GM12891 (cell line): ENCODE measurements at places on chromosomes 3 and 15.
A peak's percentile ranks its signal among the peaks of the same experiment; 100 is the strongest.

GRCh38 chr3:38579551-38580449, 69.7 kb downstream of the SCN5A start:
- peak; percentile 44 for DNase-seq

DNA sequence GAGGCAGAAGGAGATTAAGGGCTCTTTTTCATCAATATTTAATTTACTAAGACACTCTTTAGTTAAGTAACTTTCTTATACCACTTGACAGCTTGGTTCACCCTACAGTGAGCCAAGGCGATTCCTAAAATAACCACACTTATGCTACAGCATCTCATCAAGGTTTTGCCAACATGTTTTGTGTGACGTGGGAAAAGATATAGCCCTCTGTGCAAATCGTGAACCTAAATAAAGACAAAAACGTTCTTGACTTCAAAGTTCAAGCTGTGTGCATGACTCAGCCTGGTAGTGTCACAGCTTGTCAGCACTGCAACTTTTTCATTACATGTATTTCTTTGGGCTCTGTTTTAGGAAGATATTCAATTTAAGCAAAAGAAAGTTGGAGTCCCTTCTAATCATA, 297.0 kb upstream of the EPHA3 start:
- no peak for DNase-seq

- DNase-seq: no peak
These were observed 4.1 kb upstream of the COX17 start for GRCh38 chr3:119681279-119681678.

GRCh38 chr3:133037436-133037835, 755 bp upstream of the TMEM108 start:
- no peak for DNase-seq

DNA sequence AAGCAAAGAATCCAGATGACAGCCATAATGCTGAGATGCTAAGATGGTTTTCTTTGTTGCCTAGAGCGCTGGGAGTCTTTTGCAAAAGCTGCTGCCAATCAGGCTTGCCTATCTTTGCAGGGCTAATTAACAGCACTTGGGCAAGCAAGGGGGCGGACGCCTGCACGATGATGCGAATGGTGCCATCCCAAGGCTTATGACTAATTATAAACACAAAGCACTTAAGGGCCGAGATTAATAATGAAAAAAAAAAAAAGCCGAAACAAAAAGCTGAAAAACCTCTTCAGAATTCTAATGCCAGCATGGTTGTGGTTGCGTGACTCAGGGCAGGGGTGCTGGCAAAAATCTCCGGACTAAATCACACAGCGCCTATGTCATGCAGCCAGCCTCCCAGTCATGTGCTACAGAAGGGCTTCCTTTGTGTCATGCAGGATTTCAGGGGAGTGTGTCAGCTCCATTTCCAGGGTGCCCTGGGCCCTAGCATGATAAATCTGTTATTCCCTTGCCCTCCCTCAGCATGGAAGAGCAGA, 185.0 kb upstream of the ANKRD28 start:
- no peak for DNase-seq

DNA sequence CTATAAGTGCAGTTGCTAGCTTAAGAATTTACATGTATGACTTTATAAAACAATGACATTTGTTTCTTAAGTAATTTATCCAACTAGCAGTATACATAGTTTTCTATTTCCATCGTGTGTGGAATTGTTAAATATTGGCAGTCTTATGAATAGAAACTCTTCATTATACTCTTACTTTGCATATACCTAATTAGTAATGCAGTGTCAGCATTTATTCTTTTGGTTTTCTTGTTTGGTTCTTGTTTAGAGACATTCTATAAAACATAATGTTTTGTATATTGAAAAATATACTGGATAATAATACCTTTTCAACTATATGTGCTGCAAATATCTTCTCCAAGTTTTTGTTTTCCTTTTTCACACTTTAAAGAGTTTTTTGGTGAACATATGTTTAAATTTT, 760.2 kb downstream of the VGLL3 start:
- no peak for DNase-seq

DNA sequence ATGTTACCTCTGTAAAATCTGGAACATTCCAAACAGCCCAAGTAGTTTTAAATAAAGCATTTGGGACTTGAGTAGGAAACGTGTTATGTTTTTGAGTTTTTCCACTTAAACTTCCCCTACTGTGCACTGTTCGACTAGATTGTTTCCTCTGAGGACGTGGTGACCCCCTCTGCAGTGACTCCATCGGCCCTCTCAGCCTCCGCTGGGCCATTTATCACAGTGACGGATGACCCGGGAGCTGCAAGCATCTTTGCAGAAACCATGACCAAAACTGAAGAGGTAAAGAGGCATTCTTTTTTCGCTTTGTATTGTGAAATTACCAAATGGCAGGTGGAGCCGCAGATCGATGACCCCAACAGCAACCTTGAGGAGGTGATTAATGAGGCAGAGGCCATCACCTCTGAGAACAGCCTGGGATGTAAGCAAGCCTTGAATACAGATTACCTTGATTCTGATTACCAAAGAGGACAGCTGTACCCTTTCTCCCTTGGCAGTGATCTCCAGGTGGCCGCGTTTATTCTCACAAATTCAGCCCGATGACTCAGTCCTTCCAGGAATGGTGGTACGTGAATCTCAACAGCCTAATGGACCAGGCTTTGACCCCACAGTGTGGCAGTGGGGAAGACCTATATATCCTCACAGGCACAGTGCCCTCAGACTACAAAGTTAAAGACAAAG, 79.1 kb upstream of the FAN1 start:
- DNase-seq: no peak

DNA sequence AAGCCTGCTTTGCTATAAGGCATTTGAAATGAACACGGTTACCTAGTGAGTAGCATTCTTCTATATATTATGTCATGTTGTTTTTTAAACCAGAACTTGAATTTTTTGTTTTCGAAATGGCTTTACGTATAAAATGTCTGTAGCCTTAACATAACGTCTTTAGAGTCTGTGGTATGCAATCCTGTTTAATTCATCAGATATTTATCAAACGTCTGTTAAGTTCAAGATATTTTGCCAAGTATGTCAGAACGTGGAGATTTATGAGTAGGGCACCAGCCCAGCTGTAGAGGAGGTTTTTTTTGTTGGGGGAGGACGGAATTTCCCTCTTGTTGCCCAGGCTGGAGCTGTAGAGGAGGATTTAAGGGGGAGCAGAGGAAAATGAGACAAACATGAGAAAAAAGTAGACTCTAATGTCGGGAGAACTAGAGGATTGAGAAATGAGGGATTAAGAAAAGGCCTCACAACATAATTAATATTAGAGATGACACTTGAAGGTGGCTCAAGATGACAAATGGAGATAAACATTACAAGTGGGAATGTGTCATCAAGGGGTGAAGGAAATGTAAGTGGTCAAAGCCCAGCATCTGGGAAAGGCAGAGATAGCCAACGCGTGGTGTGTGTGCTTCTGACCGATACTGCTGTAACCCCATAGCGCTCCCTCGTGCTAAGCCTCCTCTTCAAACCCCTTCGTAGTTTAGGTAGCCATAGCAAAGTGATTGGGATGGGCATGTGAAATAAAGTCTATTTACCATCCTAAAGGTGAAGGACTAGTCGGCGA, 154.0 kb upstream of the GOLGA6L4 start:
- DNase-seq: no peak

- no peak for DNase-seq
These were observed 537.3 kb downstream of the MFSD1 start for GRCh38 chr3:159339131-159339530.

- DNase-seq: no peak
These were observed 1038.7 kb downstream of the IGSF11 start for GRCh38 chr3:117995842-117996437.

- DNase-seq: no peak
These were observed 113.7 kb upstream of the AADACL2 start for GRCh38 chr3:151620071-151620470.

GRCh38 chr15:46808834-46809233, 908.5 kb upstream of the SEMA6D start:
- no peak for DNase-seq

- DNase-seq: no peak
These were observed 183.6 kb downstream of the MCTP2 start for GRCh38 chr15:94414916-94415315.

- no peak for DNase-seq
These were observed 53.4 kb downstream of the LDHAL6B start for GRCh38 chr15:59260090-59260489.

DNA sequence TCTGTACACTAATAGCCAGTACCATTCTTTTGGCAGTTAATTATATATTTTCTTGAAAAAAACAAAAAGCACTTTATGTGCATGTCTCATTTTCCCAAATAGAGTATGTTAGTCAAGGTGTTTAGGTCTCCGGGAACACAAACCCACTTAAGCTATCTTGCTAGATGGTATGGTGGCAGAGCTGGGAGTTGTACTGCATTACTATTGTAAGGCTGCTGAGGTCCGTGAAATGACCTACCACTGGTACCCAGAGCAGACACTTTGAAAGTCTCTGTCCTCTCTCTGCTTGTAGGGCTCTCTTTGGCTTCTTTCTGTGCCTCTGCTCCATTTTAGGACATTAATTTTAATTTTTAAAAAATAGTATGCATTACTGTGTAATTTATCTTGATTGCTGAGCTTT, 8.8 kb downstream of the TMOD3 start:
- DNase-seq: no peak

GRCh38 chr3:123348471-123349200, 100.3 kb downstream of the ADCY5 start:
- DNase-seq: no peak

DNA sequence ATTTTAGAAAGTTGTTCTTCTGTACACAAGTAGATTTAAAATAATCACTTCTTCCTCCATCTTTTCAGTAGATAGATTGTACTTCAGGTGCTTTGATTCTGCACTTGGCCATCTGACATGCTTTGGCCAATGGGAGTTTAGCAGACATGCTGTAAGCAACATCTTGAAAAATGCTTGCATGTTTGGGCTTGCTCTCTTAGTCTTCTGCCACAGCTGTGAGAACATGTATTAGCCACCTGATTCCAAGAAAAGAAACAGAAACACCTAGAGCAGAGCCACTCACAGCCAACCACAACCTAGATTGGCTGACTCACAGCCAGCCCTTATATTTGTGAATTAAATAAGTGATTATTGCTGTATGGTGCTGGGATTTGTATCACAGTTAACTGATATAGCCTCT, 70.2 kb upstream of the GADL1 start:
- DNase-seq: no peak

GRCh38 chr3:69409011-69409410, 23.1 kb upstream of the FRMD4B start:
- no peak for DNase-seq

DNA sequence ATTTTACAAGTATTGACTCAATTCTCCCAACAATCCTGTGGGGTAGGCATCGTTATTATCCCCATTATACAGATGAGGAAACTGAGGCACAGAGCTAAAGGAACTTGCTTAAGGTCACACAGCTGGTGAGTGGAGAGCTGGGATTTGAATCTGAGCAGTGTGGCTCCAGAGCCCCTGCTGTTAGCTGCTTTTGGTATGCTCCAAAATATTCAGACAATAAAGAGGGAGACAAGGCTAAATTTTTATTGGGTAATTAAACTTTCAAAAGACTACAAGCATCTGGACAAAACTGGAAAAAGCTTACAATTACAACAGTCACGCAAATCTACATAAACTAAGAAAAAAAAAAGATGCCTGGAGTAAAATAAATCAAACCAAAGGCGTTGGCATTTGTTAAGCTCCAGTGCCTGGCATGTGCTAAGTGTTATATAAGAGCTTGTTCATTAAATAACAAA, 27.7 kb downstream of the CCDC13 start:
- DNase-seq: no peak

DNA sequence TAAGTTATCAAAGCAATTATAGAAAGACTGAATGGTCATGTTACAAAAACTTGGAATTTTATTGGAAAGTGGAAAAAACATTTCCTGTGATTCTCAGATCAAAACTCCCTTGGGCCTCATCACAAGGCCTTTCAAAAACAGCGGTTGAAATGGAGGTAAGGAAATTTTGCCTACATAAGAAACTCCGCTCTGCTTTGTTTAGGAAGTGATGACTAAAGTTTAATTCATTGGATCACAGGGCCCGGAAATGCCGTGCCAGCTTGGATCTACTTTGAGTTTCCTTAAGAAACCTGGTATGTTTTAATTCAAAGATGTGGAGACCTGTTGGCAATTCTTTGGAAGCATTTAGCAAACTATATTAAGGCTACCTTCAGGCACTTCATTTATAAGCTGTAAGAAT, 143.9 kb upstream of the MME start:
- no peak for DNase-seq

DNA sequence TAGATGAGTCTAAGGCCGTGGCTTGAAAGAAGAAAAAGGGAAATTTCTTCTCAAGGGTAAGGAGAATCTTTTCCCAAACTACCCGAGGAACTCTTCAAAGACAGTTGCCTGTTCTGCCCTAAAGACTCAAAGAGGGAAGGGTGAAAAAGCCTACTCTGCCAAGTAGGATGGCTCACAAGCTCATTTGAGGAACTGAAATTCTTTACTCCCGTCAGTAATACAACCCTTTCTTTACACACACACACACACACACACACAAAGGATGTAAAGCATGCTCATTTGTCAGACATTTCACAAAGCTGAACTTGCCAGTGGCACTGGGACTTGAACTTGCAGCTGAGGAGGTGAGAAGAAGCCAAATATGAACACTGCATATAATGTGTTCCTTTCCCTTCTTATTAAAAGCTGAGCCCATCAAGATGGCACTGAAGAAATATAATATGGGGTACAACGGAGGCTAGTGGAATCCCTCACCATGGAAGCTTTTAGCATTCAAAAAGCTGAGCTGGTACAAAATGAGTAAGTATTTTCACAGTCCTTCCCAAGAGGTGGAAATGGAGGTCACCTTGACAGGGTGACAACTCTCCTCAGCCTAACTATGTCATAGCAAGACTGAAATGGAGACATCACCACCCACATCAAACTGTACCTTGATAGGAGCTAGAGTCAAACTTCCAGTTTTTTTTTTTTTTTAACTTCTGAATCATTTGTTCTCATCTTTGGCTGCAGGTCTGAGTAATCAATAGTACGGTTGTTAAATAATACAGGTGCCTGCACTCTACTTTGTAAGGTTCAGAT, 57.6 kb downstream of the TAFA4 start:
- no peak for DNase-seq

- no peak for DNase-seq
These were observed 36.8 kb upstream of the CNTN3 start for GRCh38 chr3:74651292-74651691.

- no peak for DNase-seq
These were observed 32.9 kb upstream of the SKOR1 start for GRCh38 chr15:67792250-67792942.

- no peak for DNase-seq
These were observed 38.6 kb upstream of the DGKG start for GRCh38 chr3:186400662-186401061.

GRCh38 chr15:58568157-58568571, 136.4 kb downstream of the LIPC start:
- no peak for DNase-seq

- DNase-seq: no peak
These were observed 136.7 kb downstream of the SMAD6 start for GRCh38 chr15:66838671-66839239.
